ENCODE measurements at places on chromosomes 7 and 10.
A peak's percentile ranks its signal among the peaks of the same experiment; 100 is the strongest.

- DNase-seq: no peak
Measured at GRCh38 chr7:147756300-147756699, 834.3 kb upstream of the C7orf33 start.

DNA sequence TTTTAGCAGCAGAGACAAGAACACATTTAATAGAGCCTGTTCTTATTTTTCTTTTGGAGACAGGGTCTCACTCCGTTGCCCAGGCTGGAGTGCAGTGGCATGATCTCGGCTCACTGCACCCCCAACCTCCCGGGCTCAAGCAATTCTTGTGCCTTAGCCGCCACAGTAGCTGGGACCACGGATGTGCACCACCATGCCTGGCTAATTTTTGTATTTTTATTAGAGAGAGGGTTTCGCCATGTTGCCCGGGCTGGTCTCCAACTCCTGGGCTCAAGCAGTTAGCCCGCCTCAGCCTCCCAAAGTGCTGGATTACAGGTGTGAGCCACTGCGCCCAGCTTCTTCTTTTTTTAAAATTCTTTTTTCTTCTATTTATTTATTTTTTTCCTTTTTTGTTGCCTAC is 23.3 kb downstream of the GALNT17 start:
- DNase-seq: no peak

GRCh38 chr7:30479202-30480120 is 877 bp upstream of the NOD1 start:
- DNase-seq: peak; percentile 57

- no peak for DNase-seq
Measured at GRCh38 chr7:72313906-72314305, 98.2 kb downstream of the CALN1 start.

DNA sequence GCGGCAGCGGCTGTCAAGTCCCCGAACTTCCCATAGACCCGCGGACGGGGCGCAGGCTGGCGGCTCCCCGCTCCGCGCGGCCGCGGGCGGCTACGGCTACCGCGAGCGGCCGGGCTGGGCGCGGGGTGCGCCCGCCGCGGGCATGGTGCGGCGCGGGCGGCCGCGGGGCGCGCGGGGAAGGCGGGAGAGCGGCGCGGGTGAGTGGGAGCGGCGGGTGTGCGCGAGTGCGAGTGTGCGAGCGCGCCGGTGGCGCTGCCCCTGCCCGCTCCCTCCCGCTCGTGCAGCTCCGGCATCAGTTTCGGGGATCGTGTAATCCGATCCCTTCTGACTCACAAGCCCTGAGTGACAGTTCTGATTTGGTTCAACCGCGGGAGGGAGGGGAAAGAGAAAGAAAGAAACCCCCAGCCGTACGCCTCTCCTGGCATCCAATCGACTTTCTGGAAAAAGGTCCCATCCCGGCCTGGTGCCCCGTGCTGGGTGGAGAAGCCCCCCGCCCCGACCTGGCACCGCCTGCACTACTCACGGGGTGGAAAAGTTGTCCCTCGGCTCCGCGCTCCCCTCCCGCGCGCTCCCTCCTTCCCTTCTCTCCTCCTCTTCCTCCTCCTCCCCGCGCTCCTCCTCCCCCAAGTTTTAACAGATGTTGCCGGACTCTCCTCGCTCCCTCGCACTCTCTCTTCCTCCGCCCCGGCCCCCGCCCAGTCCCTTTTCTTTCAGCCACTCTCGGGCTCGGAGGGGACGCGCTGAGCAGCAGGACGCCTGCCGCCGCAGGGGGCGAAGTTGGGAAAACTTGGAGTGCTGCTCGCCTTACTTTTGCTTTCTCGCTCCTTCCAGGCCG is at the start of gene GLI3:
TSS of gene GLI3 (minus strand) at position 234 of the 835 bp plus-strand sequence. CDS start 13,956 bp downstream, outside the sequence.
- DNase-seq: peak; percentile 95

DNA sequence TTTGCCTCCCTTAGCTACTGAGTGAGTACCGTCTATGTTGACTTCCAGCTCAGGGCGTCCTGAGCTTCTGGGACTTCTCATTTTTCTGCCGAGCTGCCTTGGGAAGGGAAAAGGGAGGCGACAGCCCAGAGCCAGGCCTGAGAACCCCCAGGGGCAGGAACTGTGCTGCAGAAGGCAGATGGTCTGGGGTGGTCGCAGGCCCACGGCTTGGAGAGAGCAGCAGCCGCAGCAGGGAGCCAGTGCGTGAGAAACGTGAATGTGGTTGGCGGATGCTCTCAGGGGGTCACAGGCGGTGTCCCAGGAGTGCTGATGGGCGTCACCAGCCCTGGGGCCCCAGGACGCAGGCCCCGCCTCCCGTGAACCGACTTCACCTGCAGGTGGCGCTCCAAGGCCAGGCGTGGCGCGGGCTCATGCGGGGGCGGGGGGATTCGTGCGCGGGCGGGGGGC is 9.2 kb upstream of the PWWP2B start:
- peak; percentile 54 for DNase-seq

GRCh38 chr10:83517456-83517855 is 621.9 kb upstream of the GHITM start:
- DNase-seq: no peak

Measured in EH (cell line).